ENCODE measurements at places on chromosomes 5 and 9. TPM values are rescaled to one million over a fixed set of nuclear protein-coding genes. Genes with fewer than 3 reads are reported as not detected.

Gene FOXD4L6
- not detected for total RNA-seq

- no peak overlapping the region for H3K27ac ChIP-seq
- H3K27me3 ChIP-seq = no peaks in the 10 kb centered on the region
- no peaks in the 10 kb centered on the region for H3K4me1 ChIP-seq
- no peaks in the 10 kb centered on the region for H3K36me3 ChIP-seq
These were observed 33.4 kb upstream of the FCHO2 start for GRCh38 chr5:72922422-72922821.

DNA sequence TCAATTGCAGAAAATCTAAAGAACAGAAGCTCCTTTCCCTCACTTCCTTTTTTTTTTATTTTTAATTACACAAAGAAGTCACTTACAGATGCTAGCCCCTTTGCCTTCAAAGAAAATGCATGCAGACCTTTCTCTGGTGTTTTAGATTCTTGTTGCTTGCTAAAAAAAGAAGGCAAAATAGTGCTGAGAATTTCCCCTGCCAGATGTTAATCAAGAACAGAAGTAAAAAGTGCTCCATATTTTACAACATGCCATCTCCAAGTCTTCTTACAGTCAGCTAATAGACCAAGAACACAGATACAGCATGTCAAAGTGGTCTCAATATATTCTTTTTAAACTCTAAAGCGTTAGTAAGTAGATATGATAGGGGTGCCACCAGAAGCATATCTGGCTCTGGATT lies 142.8 kb upstream of the RGMB start:
- no peaks in the 10 kb centered on the region for H3K4me1 ChIP-seq
- no peak for DNase-seq
- no peaks in the 10 kb centered on the region for H3K36me3 ChIP-seq

DNA sequence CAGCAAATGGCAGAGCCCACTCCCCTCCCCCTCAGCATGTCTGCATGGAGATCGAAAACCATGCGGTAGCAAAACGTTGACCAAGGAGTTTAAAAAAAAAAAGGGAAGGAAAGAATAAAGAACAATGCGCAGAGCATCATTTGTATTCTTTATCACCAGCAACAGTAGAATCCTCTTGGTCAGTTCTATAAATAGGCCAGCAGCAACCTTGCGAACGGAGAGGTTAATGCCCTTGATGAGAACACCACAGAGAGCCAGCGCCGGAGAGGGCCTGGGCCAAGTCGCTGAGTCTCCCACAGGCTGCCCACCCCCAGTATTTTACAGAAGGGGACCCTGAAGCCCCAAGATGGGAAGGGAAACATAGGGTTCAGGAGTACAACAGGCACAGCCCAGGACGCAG lies 22.7 kb downstream of the WHRN start:
- no peak for DNase-seq
- H3K4me3 ChIP-seq = no peak overlapping the region
- no peaks in the 10 kb centered on the region for H3K36me3 ChIP-seq
- H3K27ac ChIP-seq = no peak overlapping the region

DNA sequence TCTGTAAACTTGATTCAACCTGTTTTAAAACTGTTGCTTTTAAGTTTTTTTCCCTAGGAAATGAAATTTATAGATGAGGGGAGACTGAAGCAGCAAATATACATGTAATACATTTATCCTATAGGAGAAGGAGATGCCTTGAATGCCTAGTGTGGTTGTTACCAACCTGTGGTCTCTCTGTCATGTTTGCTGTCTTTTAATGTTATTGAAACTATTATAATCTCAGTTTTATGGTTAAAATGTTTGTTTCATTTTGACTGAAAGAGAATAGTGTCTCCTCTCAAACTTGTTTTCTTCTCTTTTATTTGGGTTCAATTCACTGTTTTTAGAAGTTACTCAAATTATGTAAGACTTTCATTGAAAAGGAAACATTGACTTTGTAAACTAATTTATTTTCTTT lies 15.8 kb downstream of the MRPL22 start:
- H3K4me3 ChIP-seq = no peak overlapping the region
- H3K36me3 ChIP-seq = peaks cover 16% of the 10 kb centered on the region
- DNase-seq = no peak
- H3K4me1 ChIP-seq = no peaks in the 10 kb centered on the region
- H3K27ac ChIP-seq = no peak overlapping the region
- H3K27me3 ChIP-seq = no peaks in the 10 kb centered on the region

DNA sequence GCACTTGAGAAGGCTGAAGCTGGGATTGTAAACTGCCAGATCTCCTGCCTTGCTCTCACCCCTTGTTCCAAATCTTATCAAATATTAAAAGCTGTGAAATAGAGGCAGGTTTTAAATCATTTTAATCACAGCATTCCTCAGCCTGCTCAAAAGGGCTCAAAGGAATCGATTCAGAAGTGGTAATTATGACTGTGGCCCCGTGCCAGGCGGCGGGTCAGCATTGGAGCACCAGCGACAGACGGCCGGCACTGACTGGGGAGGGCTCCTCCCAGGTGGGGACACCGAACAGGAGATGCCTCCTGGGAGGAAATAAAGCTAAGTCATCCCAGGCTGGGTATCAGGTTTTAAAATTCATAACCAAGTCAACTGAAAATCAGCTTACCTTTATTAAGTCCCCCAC lies 66.7 kb downstream of the KCNIP1 start:
- no peaks in the 10 kb centered on the region for H3K4me1 ChIP-seq
- peaks cover 15% of the 10 kb centered on the region for H3K27me3 ChIP-seq
- no peak overlapping the region for H3K4me3 ChIP-seq
- no peak overlapping the region for H3K27ac ChIP-seq
- DNase-seq = no peak
- no peaks in the 10 kb centered on the region for H3K36me3 ChIP-seq

DNA sequence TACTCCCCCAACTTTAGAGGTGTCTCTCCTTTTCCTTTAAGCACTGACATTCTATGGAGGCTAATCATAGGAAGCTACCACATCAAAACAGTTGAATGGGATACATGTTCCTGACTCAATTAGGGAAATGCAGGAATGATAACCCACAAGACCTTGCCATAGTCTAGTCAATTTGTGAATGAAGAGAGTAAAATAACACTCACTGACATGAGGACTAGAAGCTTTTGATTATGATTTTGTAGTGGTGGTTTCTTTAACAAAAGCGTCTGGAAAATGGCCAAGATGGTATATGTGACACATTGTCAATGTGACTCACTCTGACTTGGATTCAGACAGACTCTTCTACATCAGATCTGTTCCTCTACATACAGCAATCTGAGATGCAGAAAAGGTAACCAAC lies 13.7 kb upstream of the PRELID2 start:
- no peak for DNase-seq
- H3K27ac ChIP-seq = no peak overlapping the region
- no peak overlapping the region for H3K4me3 ChIP-seq
- H3K4me1 ChIP-seq = no peaks in the 10 kb centered on the region
- H3K36me3 ChIP-seq = no peaks in the 10 kb centered on the region

Gene GGTA1
- 1.9 TPM for total RNA-seq

DNA sequence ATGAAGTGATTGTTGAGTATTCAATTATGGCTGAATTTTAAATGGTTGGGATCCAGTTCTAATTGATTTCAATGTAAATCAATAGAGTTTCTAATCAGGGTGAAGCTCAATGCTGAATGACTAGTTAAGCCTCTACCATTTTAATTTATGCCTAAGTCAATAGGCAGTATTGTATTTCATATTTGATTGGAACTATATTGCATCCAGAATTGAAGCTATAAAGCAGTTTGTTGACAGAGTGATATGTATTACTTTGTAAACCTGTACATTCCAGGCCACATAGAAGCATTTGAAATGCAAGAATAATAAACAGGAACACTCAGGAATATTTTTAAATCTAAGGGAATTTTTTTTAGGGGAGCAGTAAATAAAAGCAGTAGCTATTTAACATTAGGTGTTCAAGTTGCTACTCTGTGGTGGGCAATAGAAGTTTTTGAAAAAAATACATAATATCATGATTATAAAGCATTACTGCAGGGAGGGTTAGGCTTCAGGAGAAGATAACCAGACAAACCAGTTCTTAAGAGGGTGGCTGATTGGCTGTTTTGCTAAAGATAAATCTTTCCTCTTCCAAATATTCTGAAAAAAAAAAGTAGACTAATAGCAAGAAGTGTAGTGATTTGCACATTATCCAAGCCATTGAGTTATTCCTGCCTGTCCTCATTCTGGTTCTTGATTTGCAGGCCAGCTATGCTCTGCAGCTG lies 492.0 kb upstream of the MEF2C start:
- no peaks in the 10 kb centered on the region for H3K36me3 ChIP-seq
- H3K27ac ChIP-seq = no peak overlapping the region
- no peak for DNase-seq
- no peaks in the 10 kb centered on the region for H3K4me1 ChIP-seq
- no peak overlapping the region for H3K4me3 ChIP-seq

Gene PTGDS
- 2,654 TPM for total RNA-seq

- no peak overlapping the region for H3K27ac ChIP-seq
- no peaks in the 10 kb centered on the region for H3K36me3 ChIP-seq
- H3K27me3 ChIP-seq = no peaks in the 10 kb centered on the region
- H3K4me1 ChIP-seq = no peaks in the 10 kb centered on the region
- DNase-seq = no peak
These were observed 124.3 kb downstream of the RASEF start for GRCh38 chr9:82938426-82939218.

- H3K4me3 ChIP-seq = no peak overlapping the region
- no peaks in the 10 kb centered on the region for H3K36me3 ChIP-seq
- H3K27ac ChIP-seq = no peak overlapping the region
- no peak for DNase-seq
- no peaks in the 10 kb centered on the region for H3K4me1 ChIP-seq
- no peaks in the 10 kb centered on the region for H3K27me3 ChIP-seq
These were observed 225.7 kb downstream of the ASTN2 start for GRCh38 chr9:117189121-117189520.

GRCh38 chr5:104344809-104345208 lies 782.2 kb upstream of the NUDT12 start:
- no peaks in the 10 kb centered on the region for H3K27me3 ChIP-seq
- DNase-seq = no peak
- H3K36me3 ChIP-seq = no peaks in the 10 kb centered on the region
- H3K4me3 ChIP-seq = no peak overlapping the region
- H3K4me1 ChIP-seq = no peaks in the 10 kb centered on the region
- no peak overlapping the region for H3K27ac ChIP-seq

DNA sequence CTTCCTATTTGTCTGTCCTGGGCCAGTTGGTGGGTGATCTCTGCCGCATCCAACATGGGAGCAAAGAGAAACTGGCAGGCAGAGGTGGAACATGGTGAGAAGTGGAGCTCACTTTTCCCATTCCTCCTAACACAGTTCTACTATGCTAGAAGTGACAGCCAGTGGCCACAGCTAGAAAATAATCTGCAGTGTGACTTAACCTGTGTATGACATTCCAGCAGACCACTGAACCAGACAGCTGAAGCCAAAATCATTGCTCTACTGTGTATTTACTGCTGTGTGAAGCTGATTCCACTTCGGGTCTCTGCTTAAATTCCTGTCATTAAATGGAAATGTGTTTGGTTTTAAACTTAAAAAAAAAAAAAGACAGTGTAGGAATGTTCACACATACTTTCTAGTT lies 523.0 kb downstream of the MTRR start:
- H3K4me3 ChIP-seq = no peak overlapping the region
- H3K27ac ChIP-seq = no peak overlapping the region
- no peaks in the 10 kb centered on the region for H3K36me3 ChIP-seq

DNA sequence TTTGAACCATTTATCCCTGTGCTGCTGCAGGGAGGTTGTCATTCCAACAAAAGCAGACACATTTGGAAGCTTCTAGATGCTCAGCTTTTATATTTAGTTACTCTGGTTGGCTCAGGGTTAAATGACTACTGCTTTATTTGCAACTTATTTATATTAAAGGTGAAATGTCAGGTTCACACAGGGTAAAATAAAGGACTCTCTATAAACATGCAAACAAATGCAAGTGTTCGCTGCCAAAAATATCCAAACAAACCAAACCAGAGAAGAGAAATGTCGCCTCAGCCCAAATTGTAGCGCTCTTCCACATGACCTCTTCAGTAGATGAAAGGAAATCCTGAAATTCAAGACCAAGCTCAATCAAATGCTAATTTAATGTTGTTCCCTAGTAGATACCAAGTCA lies 57.0 kb upstream of the LIFR start:
- H3K4me1 ChIP-seq = no peaks in the 10 kb centered on the region
- DNase-seq = no peak
- H3K27ac ChIP-seq = no peak overlapping the region
- H3K36me3 ChIP-seq = no peaks in the 10 kb centered on the region
- H3K4me3 ChIP-seq = no peak overlapping the region

DNA sequence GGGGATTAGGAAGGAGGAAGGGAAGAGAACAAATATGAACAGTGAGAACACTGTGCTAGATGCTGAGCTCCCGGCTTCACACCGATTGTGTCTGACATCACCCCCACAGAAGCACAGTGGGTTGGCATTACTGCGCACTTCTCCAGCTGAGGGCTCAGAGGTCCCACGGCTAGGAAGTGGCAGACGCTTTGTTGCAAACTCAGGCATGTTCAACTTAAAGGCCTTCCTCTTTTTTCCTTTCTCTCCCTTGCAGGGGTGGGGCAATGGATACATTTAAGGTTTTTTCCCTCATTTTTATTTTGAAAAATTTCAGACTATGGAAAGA lies 15.5 kb upstream of the SHB start:
- no peak overlapping the region for H3K27ac ChIP-seq
- DNase-seq = peak; percentile 42
- no peaks in the 10 kb centered on the region for H3K36me3 ChIP-seq

GRCh38 chr5:88643315-88643714 lies 239.7 kb downstream of the MEF2C start:
- H3K4me1 ChIP-seq = no peaks in the 10 kb centered on the region
- no peak overlapping the region for H3K27ac ChIP-seq
- H3K4me3 ChIP-seq = no peak overlapping the region
- no peak for DNase-seq

Gene AP3B1
- total RNA-seq = 25.2 TPM

DNA sequence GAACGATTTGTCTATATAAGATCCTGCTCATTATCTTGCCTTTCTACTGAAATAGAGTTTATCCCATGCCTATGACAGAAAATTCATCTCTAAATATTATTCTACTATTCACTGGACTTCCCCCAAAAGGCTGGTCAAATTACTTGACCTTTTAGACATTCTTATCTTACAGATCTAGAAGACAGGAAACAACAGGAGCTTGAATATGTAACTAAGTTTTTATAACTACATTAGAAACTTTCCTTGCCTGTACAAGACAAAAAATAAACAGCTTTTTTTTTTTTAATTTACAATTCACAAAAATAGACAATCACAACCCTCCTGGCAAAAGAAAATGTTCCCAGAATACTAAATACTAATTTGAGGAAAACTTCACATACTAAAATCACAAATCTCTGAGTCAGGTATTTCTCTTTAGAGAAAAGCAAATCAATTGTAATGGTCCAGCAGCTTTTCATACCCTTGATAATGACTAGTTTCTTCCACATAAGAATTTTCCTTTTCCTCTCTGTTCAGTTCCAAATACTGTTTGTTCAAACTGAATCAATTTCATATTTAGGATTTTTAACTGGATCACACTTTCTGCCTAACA lies 68.6 kb downstream of the MLLT3 start:
- H3K4me3 ChIP-seq = no peak overlapping the region
- H3K27me3 ChIP-seq = no peaks in the 10 kb centered on the region
- DNase-seq = no peak
- peaks cover 33% of the 10 kb centered on the region for H3K4me1 ChIP-seq

Gene LCNL1
- total RNA-seq = 0.56 TPM

Gene GBA2
- 52.1 TPM for total RNA-seq

Gene IL7R
- total RNA-seq = 0.32 TPM

- no peak for DNase-seq
- H3K27ac ChIP-seq = no peak overlapping the region
- H3K27me3 ChIP-seq = no peaks in the 10 kb centered on the region
- no peaks in the 10 kb centered on the region for H3K4me1 ChIP-seq
These were observed 687.4 kb downstream of the PRR16 start for GRCh38 chr5:121151534-121151933.

Gene LTC4S
- 11.1 TPM for total RNA-seq

Gene GABRA1
- not detected for total RNA-seq
